ENCODE measurements at places on chromosomes 5 and 9. TPM values are rescaled to one million over a fixed set of nuclear protein-coding genes. Genes with fewer than 3 reads are reported as not detected.

DDX4 gene
- total RNA-seq, result not detected

DNA sequence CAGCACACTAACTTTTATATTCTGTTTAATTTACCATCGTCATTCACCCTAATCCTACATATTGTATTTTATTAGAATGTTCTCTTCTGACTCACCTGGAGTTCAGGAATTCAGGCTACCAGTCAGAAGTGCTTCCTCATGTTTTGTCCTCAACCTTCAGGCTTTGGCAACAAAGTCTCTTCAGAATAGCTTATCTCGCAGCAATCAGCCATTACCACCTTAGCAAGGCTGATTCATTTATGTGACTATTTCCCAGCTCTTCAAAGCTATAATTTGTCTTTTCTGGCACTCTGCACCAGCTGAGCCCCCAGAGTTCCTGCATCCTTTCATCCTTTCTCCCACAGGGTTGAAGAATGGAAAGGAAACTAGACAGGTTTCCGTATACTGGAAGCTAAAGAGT lies 365.5 kb upstream of the CDH18 start:
- no peaks in the 10 kb centered on the region for H3K36me3 ChIP-seq
- no peaks in the 10 kb centered on the region for H3K27me3 ChIP-seq
- no peaks in the 10 kb centered on the region for H3K4me1 ChIP-seq
- no peak for DNase-seq

- no peak overlapping the region for H3K4me3 ChIP-seq
- no peaks in the 10 kb centered on the region for H3K27me3 ChIP-seq
- H3K36me3 ChIP-seq, result no peaks in the 10 kb centered on the region
- DNase-seq, result no peak
- no peak overlapping the region for H3K27ac ChIP-seq
These were observed 361.1 kb downstream of the MAN2A1 start for GRCh38 chr5:110050640-110051345.

LPAR1 gene
- total RNA-seq, result not detected

DNA sequence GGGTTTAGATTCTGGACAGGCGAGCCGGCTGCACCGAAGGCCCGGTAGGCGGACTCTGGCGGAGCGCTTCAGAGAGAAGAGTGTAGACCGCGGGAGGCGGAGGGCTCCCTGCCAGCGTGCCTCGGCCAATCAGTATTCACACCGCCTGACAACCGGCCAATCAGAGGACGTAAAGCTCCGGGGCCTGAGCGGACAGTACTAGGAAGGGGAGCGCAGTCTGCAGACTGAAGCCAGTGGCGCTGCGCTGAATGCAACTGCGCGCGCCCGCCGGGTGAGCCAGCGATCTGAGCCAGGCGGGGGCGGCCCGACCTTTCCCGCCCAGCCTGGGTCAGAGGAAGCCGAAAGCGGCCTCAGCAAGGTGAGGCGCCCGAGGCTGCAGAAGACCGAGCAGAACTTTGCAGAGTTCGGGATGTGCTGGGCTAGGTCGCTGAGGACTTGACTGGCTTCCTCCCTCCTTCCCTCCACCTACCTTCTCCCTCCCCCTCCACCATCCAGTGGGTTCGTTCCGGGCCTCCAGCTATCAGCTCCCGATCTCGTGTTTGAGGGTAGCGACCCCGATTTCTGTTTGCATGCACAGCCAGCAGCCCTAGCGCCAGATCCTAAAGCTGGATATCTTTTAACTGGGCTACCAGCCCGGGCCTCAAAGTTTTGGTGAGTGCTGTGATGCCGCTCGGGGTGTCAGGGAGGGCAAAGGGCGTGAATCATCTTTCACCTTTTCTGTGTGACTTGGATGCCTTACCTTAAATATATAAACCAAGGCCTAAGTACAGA lies at the start of gene DMRT2:
Gene DMRT2 (plus strand): TSS at position 233 of the 771 bp plus-strand sequence. CDS start 1,257 bp downstream, outside the sequence.
- DNase-seq, result peak; percentile 60
- H3K36me3 ChIP-seq, result no peaks in the 10 kb centered on the region
- H3K27me3 ChIP-seq, result peaks cover 91% of the 10 kb centered on the region
- peak within 1 kb of the TSS; percentile 53 for H3K4me3 ChIP-seq
- H3K27ac ChIP-seq, result no peak within 1 kb of the TSS
- peaks cover 59% of the 10 kb centered on the region for H3K4me1 ChIP-seq

GRCh38 chr9:122221183-122221811 lies 7.5 kb downstream of the LHX6 start:
- no peak overlapping the region for H3K27ac ChIP-seq
- peaks cover 22% of the 10 kb centered on the region for H3K4me1 ChIP-seq
- H3K36me3 ChIP-seq, result no peaks in the 10 kb centered on the region
- DNase-seq, result no peak
- H3K27me3 ChIP-seq, result peaks cover 71% of the 10 kb centered on the region

DNA sequence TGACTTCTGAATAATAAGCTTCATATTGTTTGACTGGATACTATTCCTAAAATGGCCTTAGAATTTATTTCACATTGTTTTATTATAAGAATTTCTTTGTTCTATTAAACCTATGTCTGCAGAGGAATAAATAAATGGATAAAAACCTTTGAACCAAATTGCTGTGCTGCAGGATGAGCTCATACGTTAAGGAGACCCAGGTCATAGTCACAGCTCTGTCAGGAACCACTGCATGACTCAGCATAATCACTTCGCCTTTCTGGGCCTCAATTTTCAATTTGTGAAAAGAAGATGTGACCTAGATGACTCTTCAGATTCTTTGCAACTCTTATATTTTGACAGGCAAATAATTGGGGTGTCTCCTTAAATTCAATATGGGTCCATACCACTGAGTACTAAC lies 36.7 kb upstream of the HMHB1 start:
- H3K27ac ChIP-seq, result no peak overlapping the region
- H3K4me3 ChIP-seq, result no peak overlapping the region
- H3K27me3 ChIP-seq, result peaks cover 7% of the 10 kb centered on the region

DNA sequence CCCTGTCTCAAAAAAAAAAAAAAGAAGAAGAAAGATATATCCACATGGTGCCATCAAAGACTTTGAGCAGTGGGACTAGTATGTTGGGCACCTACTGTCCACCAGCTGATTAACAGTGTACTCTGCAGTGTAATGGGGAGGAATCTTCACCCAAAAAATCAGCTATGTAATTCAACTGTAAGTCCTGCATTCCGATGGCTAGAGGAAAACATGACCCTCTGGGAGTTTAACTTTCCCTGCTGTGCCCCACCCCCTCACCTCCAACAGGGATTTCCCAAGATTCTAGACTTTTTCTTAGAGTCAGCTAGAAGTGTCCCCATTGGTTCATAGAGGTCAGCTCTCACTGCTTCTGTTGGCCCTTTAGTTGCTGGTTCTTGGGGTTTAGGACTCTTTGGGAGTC lies 221.2 kb upstream of the CLINT1 start:
- H3K4me3 ChIP-seq, result no peak overlapping the region
- no peak for DNase-seq
- peaks cover 6% of the 10 kb centered on the region for H3K27me3 ChIP-seq
- H3K36me3 ChIP-seq, result no peaks in the 10 kb centered on the region
- H3K4me1 ChIP-seq, result peaks cover 3% of the 10 kb centered on the region

DNA sequence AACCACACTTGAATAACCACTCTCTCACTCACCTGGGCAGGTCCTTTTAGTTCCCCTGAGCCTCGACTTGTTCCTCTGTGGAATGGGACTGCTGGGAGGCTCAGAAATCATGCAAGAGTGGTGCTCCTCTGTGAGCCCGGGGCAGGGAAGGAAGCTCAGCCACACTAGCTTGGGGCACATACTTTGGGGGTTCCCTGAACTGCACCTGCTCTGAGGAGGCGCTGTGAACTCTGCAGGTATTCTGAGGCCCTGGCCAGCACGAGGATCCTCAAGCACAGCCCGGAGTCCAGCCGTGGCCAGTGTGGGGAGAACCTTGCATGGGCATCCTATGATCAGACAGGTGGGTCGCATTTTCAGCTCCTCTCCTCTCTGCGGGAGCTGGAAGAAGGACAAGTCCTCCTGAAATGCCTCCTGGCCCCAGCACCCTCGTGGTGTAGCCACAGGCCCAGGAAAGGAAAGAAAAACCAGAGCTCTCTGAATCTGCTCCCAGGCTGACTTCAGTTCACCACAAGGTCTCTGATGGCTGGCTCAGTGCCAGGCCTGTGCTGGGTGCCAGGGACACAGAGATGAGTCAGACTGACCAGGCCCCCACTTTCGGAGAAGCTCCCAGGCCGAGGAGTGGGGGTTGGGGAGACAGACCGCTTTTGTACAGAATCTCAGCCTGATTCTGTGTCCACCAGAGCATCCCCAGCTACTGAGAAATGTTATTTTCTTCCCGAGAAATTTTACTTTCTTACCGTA lies 11.9 kb downstream of the GLIPR2 start:
- H3K36me3 ChIP-seq, result peaks cover 15% of the 10 kb centered on the region
- H3K4me1 ChIP-seq, result peaks cover 82% of the 10 kb centered on the region
- peak; percentile 69 for DNase-seq
- no peak overlapping the region for H3K4me3 ChIP-seq

DNA sequence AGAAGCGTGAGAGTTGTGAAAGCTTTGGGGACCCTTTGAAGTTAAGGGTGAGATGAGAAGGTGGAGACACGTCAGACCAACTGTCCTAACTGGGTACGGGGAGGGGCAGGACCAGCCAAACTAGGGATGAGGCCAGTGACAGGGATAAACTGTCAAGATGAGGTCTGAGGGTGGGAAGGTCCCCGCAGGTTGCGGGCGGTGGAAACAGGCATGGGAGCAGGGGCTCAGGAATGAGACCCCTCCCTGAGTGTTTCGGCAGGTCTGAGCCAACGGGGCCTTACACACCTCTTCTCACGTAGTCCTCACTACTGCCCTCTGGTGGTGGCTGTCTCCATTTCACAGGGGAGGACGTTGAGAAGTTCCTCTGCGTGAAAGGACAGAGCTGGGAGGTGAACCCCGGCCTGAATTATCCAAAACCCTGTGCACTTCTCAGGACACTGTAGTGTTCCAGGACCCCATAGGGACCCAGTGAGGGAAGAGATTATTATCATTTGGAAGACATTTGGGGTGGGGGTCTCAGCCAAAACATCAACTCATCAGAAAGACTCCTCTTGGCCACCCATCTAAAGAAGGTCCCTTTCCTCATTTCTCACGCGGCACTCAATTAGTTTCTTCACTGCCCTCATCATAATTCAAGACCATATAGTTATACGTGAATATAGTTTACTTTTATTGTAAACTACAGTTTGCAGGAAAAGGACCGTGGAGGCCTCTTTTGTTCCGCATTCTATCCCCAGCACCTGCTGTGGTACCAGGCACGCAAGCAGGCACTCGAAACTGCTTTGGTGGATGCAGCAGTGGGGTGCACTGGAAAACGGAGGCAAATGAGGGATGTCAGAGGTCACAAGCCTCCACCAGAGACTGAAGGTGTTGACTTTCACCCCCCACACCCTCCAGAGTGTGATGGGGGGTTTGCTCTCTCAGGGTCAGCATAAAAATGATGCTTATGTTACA lies 21.7 kb upstream of the NANS start:
- H3K4me3 ChIP-seq, result peak overlapping the region; percentile 33
- peaks cover 15% of the 10 kb centered on the region for H3K4me1 ChIP-seq
- H3K27ac ChIP-seq, result no peak overlapping the region
- H3K36me3 ChIP-seq, result peaks cover 2% of the 10 kb centered on the region
- no peaks in the 10 kb centered on the region for H3K27me3 ChIP-seq
- DNase-seq, result peak; percentile 97

DNA sequence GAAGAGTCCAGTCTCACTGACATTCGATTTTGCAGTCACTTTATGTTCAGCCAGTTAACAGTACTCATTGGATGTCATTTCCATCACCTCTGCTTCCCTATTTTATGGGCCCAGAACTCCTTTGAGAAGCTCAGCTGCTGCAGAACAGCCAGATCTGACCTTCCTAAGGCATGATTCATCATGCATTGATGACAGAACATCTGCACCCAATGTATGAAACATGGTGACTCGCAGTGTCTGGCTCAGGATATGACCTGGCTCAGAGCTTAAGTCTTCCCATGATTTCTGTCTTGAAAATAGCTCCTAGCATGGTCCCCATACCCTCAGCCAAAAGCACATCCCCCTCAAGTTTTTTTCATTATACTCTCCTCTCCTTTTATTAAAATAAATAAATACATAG lies 92.6 kb upstream of the TRIM32 start:
- H3K36me3 ChIP-seq, result peaks cover 23% of the 10 kb centered on the region
- no peak overlapping the region for H3K27ac ChIP-seq
- H3K4me3 ChIP-seq, result no peak overlapping the region
- no peaks in the 10 kb centered on the region for H3K4me1 ChIP-seq
- H3K27me3 ChIP-seq, result no peaks in the 10 kb centered on the region
- DNase-seq, result peak; percentile 22

DNA sequence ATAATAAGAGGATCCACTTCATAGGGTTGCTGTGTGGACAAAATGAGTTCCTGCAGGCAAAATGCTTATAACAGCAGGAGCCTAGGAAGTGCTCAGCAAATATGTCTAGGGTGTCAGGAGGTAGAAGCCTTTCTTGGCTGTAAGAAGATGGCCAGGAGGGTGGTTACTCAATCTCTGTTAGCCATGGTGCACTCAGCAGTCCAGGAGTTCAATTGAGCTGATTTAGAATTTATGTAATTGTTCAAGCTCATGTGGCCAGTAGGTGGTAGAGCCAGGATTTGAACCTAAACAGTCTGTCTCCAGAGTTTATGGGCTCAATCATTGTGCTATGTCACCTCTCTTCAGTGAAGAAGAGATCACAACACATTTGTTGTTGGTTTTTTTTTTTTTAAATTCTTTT lies 381.2 kb downstream of the KIF4B start:
- H3K4me3 ChIP-seq, result no peak overlapping the region
- no peaks in the 10 kb centered on the region for H3K4me1 ChIP-seq
- no peak overlapping the region for H3K27ac ChIP-seq
- no peaks in the 10 kb centered on the region for H3K27me3 ChIP-seq

TLX3 gene
- total RNA-seq, result not detected

DNA sequence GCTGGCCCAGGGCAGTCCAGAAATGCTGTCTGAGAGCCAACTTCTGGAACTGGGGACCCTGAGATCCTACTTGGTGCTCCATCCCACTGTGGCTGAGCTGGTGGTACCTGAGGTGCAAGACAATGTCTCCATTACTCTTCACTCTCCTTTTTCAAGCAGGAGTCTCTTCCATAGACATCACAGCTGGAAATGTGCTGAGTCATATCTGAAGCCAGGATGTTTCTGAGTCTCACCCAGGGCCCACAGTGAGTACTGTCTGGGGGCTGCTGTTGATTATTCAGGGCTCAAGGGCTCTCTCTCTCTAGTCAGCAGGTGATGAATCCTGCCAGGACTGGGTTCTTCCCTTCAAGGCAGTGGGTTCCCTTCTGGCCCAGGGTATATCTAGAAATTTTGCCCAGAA lies 145.2 kb upstream of the TAS2R1 start:
- no peak overlapping the region for H3K4me3 ChIP-seq
- H3K36me3 ChIP-seq, result no peaks in the 10 kb centered on the region
- H3K27me3 ChIP-seq, result no peaks in the 10 kb centered on the region
- no peaks in the 10 kb centered on the region for H3K4me1 ChIP-seq
- no peak for DNase-seq
- H3K27ac ChIP-seq, result no peak overlapping the region
